ENCODE measurements at places on chromosomes 4 and X. TPM values are rescaled to one million over a fixed set of nuclear protein-coding genes. Genes with fewer than 3 reads are reported as not detected.

PFKFB1 gene
- 0.30 TPM for total RNA-seq

HAUS3 gene
- 14.8 TPM for total RNA-seq

CT45A5 gene
- total RNA-seq: not detected

GRCh38 chr4:154616731-154617130 is 4.3 kb upstream of the FGG start:
- DNase-seq: no peak

GPC3 gene
- total RNA-seq: 71.9 TPM

TMEM150C gene
- 1.9 TPM for total RNA-seq

- no peak for DNase-seq
Observed at GRCh38 chr4:175051974-175052373, 133.8 kb downstream of the ADAM29 start.

GRCh38 chr4:145782756-145783155 is 102.8 kb downstream of the C4orf51 start:
- DNase-seq: no peak

DNA sequence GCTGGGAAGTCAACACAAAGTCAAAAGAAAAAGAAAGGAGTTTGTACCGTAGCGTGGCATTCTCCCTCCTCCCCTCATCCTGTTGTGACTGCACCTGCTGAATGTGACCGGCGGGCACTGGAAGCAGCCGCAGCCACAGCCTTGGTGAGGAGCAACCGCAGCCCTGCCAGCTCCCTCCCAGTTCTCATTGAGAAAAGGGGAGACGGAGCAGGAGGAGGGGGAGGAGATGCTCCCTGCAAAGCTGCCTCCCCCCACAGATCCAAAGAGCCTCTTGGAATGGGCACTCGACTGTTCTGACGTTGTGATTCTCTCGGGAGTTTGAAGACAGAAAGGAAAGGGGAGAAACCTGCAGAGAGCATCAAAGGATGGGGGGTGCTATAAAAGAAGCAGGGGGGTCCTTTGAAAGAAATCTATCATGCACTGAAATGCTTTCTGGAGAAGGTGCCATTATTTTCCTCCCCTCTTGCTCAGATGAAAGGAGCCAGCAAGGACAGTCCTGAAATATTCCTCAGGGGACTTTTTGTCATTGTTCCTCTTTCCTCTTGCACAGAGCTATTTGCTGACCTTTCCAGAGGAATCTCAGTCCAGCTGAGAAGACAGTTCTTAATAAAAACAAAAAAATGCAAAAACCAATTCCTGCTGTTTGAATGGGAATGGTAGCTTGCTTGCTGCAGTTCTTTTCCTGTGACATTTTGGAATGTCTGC is 429.7 kb downstream of the MAPK10 start:
- DNase-seq: peak; percentile 64

GRCh38 chr4:114040319-114041116 is 61.1 kb upstream of the ARSJ start:
- DNase-seq: no peak

DNA sequence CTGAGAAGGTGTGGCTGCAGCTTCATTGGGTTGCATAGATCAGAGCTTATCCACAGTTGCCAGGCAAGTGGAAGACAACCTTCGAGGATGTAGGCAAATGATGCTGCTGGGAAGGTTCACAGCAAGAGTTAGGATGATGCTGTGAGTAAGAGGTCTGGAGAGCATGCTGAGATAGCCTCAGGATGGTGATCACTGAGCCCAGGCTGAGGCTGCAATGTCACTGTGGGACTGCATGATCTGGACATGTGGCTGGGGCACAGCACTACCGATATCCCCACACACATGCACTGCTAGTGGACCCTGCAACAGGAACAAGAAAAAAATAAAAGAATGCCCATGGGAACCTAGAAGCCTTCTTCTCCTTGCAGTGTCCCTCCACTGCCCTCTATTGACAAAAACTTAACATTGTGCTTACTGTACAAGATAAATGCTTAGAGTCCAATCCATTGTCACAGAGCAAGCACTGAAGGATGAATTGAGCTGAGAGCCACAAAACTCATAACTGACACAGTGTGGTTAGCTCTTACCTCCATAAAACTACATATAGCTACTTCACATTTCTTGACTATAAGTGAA is 105.6 kb downstream of the CNKSR2 start:
- DNase-seq: no peak

COL4A5 gene
- 22.9 TPM for total RNA-seq
